ENCODE measurements at places on chromosomes 3 and 15.

GRCh38 chr15:44711743-44712345 lies 527 bp downstream of the B2M start:
- no peak for DNase-seq

DNA sequence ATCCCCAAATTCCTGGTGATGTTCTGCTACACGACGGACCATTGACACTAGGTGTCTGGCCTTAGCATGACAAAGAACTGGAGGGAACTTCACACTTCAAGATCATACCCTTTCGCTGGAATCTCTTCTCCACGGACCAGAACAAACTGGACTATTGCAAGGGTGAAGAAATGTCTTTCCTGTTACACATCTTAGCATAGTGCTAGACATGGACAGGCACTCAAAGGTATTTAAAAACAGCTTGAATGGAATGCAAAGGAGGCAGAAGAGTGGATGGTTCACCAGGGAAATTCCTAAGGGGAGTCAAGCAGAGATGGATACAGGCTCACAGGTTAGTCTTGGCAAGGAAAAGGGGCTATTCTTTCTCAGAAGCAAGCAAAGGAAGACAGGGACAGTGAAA lies 33.5 kb upstream of the PDZRN3 start:
- DNase-seq = no peak

- DNase-seq = no peak
These were observed 25.6 kb upstream of the TSPAN3 start for GRCh38 chr15:77096541-77096940.

DNA sequence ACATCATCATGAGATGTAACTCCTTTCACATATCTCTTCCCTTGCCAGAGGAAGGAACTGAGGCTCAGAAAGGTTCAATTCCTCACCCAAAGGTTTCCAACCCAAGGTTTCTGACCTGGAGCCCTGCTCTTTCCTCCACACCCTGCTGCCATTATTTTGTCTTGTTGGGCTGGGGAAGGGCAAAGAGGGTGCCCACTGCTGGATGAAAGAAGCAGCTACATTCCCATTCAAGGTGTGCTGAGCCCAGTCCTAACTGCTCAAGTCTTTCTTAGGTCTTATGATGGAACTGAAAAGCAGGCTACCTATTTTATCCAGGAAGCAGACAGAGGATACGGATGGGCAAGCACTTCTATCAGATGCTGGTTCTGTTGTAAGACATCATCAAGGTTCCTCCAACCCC lies 258.0 kb upstream of the CTDSPL start:
- DNase-seq = no peak

DNA sequence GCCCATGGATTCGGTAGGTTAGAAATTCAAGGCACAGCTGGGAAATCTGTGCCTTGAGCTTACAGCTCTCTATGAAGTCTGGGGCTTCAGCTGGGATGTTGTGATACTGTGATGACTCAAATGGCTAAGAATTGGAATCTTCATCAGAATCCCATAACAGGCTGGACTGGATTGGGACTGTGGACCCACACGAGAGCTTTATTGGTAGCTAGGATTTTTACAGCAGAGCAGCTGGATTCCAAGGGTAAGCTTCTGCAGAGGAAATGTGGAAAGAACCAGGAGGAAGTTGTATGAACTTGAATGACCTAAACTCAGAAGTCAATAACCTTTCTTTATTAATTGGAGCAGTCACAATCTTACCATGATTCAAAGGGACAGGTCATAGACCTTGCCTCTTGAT lies 1187.1 kb downstream of the ROBO1 start:
- no peak for DNase-seq

- DNase-seq = no peak
These were observed 16.7 kb upstream of the ISLR start for GRCh38 chr15:74156678-74157411.

DNA sequence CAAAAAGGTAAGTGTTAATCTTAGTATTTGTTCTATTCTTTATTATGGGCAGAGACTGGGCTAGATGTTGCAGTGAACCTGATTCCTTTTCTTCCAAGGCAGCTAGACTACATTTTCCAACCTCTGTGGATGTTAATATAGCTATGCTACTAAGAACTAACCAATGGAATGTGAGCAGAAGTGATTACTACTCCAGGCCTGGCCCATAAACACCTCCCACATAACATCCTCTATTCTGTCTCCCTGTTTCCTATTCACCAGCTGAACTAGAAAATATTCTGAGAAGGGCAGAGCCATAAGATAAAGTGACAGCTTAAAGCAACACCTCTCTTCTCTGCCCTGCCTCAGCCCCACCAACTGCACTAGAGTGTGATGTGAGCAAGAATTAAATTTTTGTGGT lies 29.4 kb downstream of the CD200R1L start:
- no peak for DNase-seq

DNA sequence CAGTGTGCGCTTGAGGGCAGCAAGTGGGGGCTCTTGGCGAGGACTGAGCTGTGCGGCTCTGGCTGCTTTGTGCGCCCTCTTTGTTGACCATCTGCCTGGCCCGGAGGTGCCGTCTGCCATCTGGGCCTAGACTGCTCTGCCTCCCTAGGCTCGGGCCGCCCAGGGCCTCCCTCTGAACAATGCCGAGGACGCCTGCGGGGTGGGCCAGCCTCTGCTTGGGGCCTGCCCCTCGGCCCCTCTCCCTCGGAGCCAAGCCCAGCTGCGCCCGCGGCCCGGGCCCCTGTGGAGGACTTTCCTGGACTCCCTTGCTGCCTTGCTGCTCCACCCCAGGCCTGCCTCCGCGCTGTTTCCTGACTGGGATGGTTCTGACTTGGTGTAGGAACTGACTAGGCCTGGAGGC lies 31.9 kb upstream of the SPSB4 start:
- DNase-seq = no peak

- DNase-seq = no peak
These were observed 15.3 kb downstream of the MRPL47 start for GRCh38 chr3:179589143-179589542.

DNA sequence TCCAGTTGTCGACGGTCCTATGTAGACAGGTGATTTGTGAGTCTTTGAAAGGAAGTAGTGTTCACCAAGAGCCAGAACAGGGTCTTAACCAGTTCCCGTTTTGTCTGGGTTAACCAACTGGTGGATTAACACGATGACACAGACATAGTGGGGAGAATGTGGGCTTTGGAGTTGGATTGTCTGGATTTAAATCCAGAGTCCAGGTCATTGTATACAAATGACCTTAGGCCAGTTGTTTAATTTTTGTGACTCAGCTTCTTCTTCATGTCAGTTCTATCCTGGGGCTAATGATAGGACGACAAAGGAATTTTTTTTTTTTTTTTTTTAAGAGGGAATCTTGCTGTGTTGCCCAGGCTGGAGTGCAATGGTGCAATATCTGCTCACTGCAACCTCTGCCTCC lies 126.7 kb downstream of the LPP start:
- DNase-seq = no peak

GRCh38 chr3:95567346-95567745 lies 1247.0 kb upstream of the EPHA6 start:
- no peak for DNase-seq

- no peak for DNase-seq
These were observed 63.3 kb downstream of the AQP9 start for GRCh38 chr15:58201516-58201915.

- no peak for DNase-seq
These were observed 202.1 kb upstream of the ZBTB20 start for GRCh38 chr3:115348951-115349745.

DNA sequence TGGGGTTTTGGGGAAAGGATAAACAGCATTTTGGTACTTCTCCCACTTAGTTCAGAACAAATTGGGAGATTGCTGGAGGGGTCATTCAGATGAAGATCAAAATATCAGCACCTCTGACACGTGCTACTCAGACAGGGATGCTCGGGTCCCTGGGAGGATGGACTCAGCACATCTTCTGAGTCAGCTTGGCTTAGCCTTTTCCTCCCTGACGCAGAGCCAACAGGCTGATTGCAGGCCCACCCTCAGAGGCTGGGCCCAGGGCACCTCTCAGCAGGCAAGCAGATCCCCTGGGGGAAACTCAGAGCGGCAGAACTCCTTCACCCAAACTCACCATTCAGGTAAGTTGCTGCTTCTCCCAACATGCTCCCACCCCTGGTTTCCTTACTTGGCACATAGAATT lies 304.9 kb downstream of the TLE3 start:
- DNase-seq = no peak

Measured in esophagus squamous epithelium (tissue), 5 donors.